ENCODE measurements at places on chromosomes 3 and 15.

DNA sequence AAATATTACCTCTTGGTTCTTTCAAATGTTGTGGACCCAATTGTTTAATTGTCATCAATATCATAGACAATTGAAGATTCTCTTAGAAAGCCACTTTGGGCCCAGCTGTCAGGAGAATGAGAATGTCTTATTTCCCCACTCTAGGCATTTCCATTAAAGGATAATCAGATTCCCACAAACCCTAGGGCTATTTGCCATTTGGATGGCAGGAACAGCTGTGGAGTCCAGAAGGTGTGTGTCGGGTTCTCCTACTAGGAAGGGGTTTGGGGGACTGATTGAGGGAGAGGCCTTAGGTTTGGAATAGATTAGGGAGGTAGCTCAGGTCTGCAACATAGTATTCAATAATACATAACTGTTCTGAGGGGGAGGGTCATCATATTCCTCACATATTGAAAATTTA lies 35.2 kb upstream of the PLSCR5 start:
- no peak for DNase-seq

DNA sequence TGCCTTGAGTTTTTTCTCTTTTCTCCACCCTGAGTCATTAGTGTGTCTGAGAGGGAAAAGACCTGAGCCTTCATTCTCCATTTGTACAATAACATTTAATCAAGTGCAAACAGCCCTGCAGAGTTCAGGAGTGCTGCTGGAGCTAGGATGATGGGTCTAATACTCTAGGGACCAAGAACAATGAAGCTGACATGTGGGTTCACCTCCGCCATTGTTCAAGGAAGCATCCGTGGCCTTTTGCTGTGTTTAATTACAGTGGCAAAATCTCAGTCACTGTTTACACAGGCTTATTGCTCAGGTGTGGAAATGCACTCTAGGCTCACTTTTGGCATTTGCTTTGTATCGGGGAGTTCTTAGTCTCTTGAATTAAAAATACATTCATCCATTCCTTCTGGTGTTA lies 259.6 kb downstream of the LRTM1 start:
- no peak for DNase-seq

DNA sequence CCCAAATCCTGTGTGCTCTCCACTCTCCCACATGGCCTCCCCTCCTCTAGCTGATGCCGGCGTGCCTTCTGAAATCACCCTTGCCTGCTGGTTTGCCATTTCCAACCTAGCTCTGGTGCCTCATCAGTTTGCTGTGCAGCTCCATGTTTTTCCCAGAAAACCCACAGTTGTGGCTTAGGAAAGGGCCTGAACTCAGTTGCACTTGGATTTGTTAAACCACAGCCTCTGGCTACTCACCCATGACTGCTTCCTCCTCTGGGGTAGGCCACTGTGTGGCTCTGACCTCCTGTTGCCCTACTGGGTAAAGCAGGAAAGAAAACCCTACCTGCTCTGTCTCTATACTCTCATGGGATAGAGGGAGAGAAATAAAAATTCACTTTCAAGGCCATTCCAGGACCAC lies 97.3 kb downstream of the DAPK2 start:
- no peak for DNase-seq

DNA sequence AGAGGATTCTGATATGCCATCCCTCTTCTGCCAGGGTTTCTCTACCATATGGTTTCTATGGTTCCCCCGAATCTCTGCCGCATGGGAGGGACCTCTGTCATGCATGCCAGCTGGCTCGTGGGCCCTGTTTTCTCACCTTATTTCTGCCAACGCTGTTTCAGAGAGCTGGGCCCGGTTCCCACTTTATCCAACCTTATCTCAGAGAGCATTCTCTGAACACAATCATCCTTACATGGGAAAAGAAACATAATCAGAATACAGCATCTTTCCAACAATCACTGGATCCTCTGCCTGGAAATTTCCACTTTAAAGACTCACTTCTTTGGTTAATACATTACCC lies 234.5 kb upstream of the ZBTB20 start:
- DNase-seq = no peak
